ENCODE measurements at places on chromosomes 1 and 21.

GRCh38 chr1:13730751-13731482 is 30.9 kb downstream of the PRDM2 start:
- H3K27me3 ChIP-seq: peaks cover 48% of the 10 kb centered on the region
- H3K4me3 ChIP-seq: no peak overlapping the region
- DNase-seq: no peak
- no peaks in the 10 kb centered on the region for H3K4me1 ChIP-seq
- H3K27ac ChIP-seq: no peak overlapping the region

DNA sequence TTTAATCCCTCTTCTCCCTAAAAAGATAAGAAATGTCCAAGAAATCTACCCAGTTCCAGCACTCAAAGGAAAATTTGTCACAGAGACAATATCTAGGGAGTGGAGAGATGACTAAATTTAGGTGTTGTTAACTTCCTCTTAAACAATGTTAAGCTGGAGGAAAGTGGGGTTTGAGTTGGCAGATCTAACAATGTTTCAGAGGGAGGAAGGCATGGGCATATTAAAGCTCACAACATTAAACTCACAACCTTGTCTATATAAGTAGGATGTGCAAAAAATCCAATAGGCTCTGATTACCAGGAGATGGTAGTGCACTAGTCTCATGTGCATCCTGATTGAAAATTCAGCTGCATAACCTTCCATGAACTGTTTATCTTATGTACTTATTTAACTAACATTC is 190.1 kb downstream of the BARHL2 start:
- H3K4me1 ChIP-seq: no peaks in the 10 kb centered on the region
- H3K36me3 ChIP-seq: no peaks in the 10 kb centered on the region
- no peak overlapping the region for H3K4me3 ChIP-seq
- no peak overlapping the region for H3K27ac ChIP-seq
- no peaks in the 10 kb centered on the region for H3K27me3 ChIP-seq

- H3K27ac ChIP-seq: peak overlapping the region; percentile 93
- peaks cover 5% of the 10 kb centered on the region for H3K36me3 ChIP-seq
- peaks cover 29% of the 10 kb centered on the region for H3K4me1 ChIP-seq
- peak overlapping the region; percentile 100 for H3K4me3 ChIP-seq
- DNase-seq: no peak
Measured at GRCh38 chr1:32818804-32819541, 1.5 kb downstream of the S100PBP start.

GRCh38 chr1:30038134-30039025 is 685.0 kb downstream of the MATN1 start:
- H3K36me3 ChIP-seq: no peaks in the 10 kb centered on the region
- H3K27ac ChIP-seq: no peak overlapping the region
- no peak for DNase-seq
- peaks cover 9% of the 10 kb centered on the region for H3K4me1 ChIP-seq
- no peaks in the 10 kb centered on the region for H3K27me3 ChIP-seq
- no peak overlapping the region for H3K4me3 ChIP-seq

DNA sequence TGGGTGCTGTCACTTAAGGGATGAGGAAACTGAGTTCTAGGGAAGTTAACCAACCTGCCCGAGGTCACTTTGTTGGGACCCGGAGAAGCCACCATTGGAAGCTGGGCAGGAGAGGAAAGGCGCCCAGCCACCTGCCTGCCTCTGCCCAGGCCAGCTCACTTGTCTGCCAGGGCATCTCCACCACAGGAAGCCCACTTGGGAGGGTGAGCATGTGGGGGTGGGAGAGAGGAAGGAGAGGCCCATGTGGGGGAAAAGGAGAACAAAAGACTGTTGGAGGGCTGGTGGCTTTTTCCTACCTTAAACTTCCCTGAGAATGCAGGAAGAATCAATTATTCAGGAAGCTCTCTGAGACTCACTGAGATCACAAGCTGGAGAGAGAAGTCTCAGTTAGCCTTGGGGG is 43.8 kb upstream of the SELENON start:
- H3K36me3 ChIP-seq: no peaks in the 10 kb centered on the region
- peaks cover 10% of the 10 kb centered on the region for H3K27me3 ChIP-seq
- H3K4me1 ChIP-seq: no peaks in the 10 kb centered on the region
- H3K4me3 ChIP-seq: no peak overlapping the region
- no peak for DNase-seq
- no peak overlapping the region for H3K27ac ChIP-seq

DNA sequence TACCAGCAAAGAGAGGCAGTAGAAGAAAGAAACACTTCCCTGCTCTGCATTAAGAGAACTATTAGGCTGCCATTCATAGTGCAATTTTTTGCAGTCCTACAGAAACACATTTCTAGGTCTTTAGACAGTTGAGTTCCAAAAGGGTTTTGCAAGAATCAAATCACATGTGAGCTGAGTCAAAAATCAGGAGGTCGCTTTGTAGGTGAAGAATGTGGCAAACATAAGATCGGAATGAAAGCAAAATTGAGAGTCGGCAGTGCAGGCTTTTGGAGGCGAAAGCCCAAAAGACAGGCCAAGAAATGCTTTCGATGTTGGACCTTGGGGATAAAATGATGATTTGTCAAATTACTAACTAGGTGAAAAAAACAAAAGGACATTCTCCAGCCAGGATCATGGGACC is 213.5 kb upstream of the NRIP1 start:
- DNase-seq: no peak
- no peak overlapping the region for H3K27ac ChIP-seq
- H3K36me3 ChIP-seq: no peaks in the 10 kb centered on the region
- no peak overlapping the region for H3K4me3 ChIP-seq

DNA sequence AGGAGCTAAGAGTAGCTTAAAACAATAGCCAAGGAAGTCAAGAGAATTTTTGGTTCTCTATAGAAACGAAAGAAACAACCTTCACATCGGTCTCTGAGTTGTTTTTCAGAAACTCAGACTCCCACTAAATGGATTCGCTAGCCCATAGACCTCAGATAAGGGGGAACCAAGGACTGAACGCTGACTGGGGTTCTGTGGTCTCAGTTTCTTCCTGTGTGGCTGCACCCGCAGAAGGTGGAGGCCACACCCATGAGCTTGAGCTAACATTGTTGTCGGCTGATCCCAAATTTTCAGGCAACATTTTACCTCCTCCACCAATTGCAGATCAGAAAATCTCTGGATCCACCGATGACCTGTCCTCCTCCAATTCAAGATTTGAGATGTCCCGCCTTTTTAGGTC is 456.1 kb downstream of the AJAP1 start:
- no peaks in the 10 kb centered on the region for H3K27me3 ChIP-seq
- H3K36me3 ChIP-seq: no peaks in the 10 kb centered on the region
- H3K4me1 ChIP-seq: no peaks in the 10 kb centered on the region

DNA sequence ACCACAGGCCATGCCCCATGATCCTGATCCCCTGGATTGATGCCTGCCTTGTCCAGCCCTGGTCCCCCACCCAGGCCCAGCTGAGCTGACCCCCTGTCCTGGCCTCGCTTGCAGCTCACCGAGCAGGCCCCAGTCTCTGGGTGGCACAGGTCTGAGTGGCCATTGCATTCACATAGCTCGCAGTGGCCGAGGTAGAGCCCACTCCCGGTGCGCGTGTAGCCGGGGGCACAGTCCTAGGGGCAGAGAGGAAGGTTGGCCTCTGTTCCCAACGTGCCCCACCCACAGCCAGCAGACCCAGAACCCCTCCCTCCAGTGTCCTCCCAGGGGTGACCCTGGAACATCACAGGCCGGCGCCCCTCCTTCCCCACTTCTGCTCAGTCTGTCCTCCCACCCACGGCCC is 51.9 kb downstream of the LDLRAD2 start:
- no peak overlapping the region for H3K27ac ChIP-seq
- peaks cover 37% of the 10 kb centered on the region for H3K36me3 ChIP-seq
- no peaks in the 10 kb centered on the region for H3K27me3 ChIP-seq
- peaks cover 33% of the 10 kb centered on the region for H3K4me1 ChIP-seq

DNA sequence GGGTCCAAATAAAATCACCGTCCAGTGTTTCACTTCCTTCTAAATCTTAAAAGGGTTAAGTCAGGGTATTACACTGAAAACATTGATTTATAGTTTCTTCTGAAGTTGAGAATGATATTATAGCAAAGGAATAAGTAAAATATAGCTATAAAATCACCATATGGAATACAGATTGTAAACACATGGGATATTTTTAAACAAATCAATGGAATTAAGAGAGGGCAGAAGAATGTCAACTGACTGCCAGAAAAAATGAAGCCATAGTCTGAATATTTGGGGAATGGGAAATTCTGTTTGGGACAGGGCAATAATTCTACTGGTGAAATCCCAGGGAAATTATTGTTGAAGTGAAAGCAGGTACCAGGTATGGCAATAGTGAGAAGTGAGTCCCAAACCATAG is 664.6 kb downstream of the NCAM2 start:
- DNase-seq: no peak
- no peak overlapping the region for H3K27ac ChIP-seq
- H3K4me1 ChIP-seq: no peaks in the 10 kb centered on the region

- H3K4me1 ChIP-seq: peaks cover 46% of the 10 kb centered on the region
- DNase-seq: no peak
- no peak overlapping the region for H3K27ac ChIP-seq
- no peaks in the 10 kb centered on the region for H3K27me3 ChIP-seq
- no peaks in the 10 kb centered on the region for H3K36me3 ChIP-seq
- no peak overlapping the region for H3K4me3 ChIP-seq
Measured at GRCh38 chr1:59198564-59198963, 98.3 kb upstream of the FGGY start.

DNA sequence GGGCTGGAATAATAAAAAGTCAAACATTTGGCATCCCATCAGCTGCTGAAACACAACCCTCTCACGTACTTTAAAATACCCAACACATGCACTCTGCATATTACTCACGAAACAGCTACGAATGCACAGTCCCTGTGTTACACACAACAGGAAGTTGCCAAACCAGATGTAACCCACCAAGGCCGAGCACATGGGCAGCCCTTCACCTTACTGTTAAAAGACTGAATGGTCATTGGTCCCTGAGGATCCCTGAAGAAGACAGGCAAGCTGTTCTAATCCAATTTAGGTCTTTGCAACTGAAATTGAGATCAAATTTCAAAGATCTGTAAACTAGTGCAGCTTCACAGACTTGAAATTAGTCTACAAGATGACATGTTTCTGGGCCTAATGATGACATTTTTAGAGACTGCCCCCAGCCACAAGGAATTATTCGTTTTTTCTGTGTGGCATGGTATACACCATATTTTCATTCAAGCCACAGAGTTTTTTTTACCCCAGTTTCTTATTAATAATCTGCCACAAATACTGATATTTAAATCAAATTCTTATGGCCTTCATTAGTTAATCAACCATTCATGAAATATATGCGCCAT is 25.6 kb upstream of the IER5 start:
- DNase-seq: no peak
- no peaks in the 10 kb centered on the region for H3K36me3 ChIP-seq
- H3K4me1 ChIP-seq: peaks cover 18% of the 10 kb centered on the region
- no peak overlapping the region for H3K27ac ChIP-seq

- H3K4me3 ChIP-seq: no peak overlapping the region
- peaks cover 7% of the 10 kb centered on the region for H3K36me3 ChIP-seq
- peaks cover 36% of the 10 kb centered on the region for H3K4me1 ChIP-seq
- DNase-seq: no peak
- no peak overlapping the region for H3K27ac ChIP-seq
Measured at GRCh38 chr1:1117469-1117831, 1.6 kb upstream of the C1orf159 start.

GRCh38 chr1:113760102-113761080 is 1.1 kb upstream of the PHTF1 start:
- peak overlapping the region; percentile 91 for H3K4me3 ChIP-seq
- H3K27me3 ChIP-seq: no peaks in the 10 kb centered on the region
- DNase-seq: no peak
- peaks cover 32% of the 10 kb centered on the region for H3K4me1 ChIP-seq

DNA sequence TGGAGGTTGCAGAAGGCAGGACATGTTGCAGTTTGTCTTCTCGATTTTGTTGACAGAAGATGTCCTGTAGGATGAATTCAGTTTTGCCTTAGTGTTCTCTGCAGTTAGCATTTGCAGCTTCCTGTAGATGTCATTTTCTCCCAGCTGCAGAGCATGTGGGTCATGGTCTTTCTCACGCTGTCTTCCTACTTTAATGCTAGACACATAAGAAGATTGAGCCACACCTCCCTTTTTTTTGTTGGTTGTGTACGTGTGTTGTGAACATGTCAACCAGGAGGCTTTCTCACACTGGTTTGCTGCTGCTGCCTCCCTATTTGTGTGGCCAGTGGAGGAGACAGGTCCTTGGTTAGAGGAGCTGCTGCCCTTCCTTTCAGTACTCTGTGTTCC is 110.7 kb downstream of the VPS13D start:
- no peak for DNase-seq
- no peak overlapping the region for H3K4me3 ChIP-seq
- H3K27me3 ChIP-seq: no peaks in the 10 kb centered on the region
- peaks cover 1% of the 10 kb centered on the region for H3K36me3 ChIP-seq
- no peak overlapping the region for H3K27ac ChIP-seq

- H3K27me3 ChIP-seq: no peaks in the 10 kb centered on the region
- H3K36me3 ChIP-seq: peaks cover 9% of the 10 kb centered on the region
- no peak overlapping the region for H3K4me3 ChIP-seq
Measured at GRCh38 chr1:235105051-235106043, 23.3 kb downstream of the TOMM20 start.

DNA sequence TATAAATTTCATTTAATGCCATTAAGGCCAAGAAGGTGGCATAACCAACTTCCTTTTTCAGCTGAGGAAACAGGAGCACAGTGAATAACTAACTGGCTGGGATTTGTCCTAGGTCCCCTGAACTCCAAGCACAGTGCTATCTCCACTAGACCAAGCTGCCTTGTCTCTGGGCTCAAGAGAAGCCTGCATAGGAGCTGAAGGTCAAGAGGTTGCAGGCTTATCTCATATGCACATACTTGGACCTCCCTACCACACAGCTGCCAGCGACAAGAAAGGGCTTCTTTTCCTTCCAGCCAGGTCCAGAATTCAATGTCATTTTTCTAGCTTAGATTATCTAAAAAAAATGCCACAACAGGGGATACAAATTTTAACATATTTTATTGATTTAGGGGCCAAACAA is 27.1 kb downstream of the AK2 start:
- peaks cover 15% of the 10 kb centered on the region for H3K4me1 ChIP-seq
- peaks cover 21% of the 10 kb centered on the region for H3K36me3 ChIP-seq
- no peak overlapping the region for H3K4me3 ChIP-seq

DNA sequence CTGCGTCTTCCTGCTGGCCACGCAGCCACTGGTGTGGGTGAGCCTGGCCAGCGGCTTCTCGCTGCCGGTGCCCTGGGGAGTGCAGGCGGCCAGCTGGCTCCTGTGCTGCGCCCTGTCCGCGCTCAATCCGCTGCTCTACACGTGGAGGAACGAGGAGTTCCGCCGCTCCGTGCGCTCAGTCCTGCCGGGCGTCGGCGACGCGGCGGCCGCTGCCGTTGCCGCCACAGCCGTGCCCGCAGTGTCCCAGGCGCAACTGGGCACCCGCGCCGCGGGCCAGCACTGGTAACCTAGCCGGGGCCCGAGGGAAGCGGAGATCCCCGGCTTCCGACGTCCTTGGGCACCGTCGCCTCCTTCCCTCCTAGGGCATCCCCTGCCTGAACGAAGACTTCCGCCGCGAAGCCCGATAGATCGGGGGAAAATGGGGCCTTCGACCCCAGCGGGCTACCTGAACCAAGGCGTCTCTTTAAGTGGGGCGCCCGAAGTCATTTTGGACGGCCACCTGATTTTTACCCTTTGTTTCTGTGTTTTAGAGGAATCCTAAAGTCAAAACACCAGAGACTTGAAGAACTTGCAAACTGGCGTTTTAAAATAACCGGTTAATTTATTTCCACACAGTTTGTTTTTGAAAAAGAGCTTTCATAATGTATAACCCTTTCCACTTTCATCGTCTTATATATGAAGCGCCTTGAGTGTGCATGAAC is 2.0 kb downstream of the GPR88 start:
- peaks cover 12% of the 10 kb centered on the region for H3K4me1 ChIP-seq
- H3K36me3 ChIP-seq: no peaks in the 10 kb centered on the region
- H3K27me3 ChIP-seq: peaks cover 13% of the 10 kb centered on the region
- DNase-seq: no peak
- H3K4me3 ChIP-seq: no peak overlapping the region
